Stimulated activated CD8-positive, alpha-beta memory T cell treated with anti-CD3 and anti-CD28 coated beads, Interleukin-4, amount 100 ng/mL, for 1 hour (primary cell): ENCODE measurements at places on chromosomes 5 and 9.

DNA sequence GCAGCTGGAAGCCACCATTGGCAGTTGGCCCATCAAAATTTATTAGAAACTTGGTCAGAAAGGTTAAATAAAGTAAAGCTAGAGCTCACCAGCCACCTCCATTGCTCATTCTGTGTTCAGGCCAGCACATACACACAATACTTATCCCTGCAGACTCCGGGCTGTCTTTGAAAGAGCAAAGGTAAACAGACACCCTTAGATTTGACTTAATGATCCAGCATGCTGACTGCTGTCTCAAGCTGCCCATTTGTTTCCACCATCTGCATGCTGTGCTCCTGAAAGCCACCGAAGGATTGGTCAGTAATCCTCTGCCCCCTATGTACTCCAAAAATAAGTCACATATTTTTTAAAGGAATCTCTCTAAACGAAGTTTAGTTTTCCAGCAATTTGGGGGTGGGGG is 1059.8 kb upstream of the DMAC1 start:
- no peak for DNase-seq

- no peak for DNase-seq
Measured at GRCh38 chr5:52943285-52943684, 45.9 kb upstream of the ITGA2 start.

GRCh38 chr9:132230605-132231004 is 68.7 kb downstream of the NTNG2 start:
- DNase-seq = no peak

DNA sequence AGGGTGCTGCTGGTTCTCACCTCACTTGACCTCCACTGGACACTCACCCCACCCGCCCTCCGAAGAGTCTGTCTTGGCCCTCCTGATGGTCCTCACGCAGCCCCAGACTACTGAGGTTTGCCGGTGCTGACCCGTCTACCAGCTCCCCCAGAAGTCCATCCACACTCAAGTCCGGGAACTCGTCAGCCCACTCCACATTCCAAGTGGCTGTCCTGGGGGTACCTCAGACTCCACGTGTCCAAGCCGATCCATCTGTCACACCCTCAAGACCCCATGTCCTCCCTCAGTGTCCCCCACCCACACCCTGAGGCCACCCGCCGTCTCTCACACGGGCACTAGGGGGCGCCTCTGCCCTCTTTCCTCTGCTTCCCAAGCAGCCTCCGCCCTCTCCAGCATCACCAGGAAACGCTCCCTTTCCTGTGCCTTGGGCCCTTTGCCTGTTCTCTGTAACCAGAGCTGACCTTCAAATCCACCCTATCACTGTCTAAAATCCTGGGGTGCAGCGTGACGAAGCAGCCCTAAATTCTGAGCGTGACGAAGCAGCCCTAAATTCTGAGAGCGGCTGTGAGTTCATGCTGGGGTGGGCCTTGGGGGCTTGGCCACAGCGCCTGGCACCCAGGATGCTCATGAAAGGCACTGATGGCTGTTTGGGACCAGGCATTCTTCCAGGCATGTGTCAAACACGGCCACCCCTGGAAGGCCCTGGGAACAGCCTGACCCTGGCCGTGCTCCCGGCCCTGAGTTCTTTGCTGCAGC is 95.7 kb downstream of the KCNT1 start:
- no peak for DNase-seq

DNA sequence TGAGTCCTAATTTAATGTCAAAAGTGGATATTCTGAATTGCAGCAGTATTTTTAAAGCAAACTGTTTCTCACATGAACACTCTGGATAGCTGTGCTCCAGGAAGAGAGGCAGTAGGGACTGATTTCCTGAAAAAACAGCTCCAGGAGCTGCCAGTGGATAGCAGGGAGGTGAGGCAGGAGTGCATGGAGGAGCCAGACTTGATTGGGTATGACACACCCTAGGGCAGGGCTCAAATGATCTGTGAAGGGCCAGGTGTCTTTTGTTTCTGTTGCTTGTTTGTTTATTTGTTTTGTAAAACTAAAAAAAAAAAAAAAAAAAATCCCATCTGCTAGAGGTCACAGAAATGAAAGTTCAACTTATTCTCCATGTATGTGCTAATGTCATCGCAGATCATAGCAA is 83.4 kb downstream of the ADRB2 start:
- DNase-seq = no peak
